NCI-H2107 (cell line): ENCODE measurements at places on chromosomes 2 and 18.

DNA sequence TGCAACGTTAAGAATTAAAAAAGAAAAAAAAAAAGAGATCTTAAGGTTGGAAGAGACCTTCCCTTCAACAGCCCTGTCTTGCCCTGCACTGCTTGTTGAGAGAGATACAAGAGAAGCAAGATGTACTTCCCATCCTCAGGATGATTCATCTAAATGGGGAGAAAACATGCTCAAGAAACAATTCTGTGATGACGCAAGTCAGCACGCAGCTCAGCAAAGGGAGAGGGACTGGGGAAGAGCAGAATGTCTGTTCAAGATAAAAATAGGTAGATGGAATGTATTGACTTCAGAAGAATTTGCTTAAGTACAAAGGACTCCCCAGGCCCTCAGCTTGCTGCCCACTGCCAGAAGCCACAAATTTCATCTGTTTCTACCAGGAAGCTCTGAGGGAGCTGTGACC, 198.2 kb upstream of the SPRED2 start:
- no peak for DNase-seq

GRCh38 chr18:79871481-79872091, 73.8 kb downstream of the KCNG2 start:
- no peak for DNase-seq

DNA sequence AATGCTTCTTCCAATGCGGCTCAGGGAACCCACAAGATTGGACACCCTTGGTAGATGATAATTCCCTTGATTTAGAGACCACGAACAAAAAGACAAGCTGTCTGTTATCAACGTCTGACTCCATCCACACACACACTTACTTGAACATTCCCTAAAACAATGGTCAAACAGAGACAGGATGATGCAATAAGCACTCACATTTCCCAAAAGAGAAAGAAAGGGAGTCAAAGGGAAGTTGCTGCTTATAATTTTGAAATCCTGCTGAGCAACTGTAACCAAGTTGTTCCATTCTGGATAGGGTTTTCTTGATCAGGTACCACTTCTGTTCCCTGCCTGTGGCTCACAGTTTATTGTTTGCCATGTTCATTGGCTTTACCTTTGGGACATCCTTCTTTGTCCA, 571.3 kb upstream of the CNTNAP5 start:
- DNase-seq, result no peak

- DNase-seq, result no peak
Measured at GRCh38 chr2:241617431-241618154, 19.4 kb downstream of the THAP4 start.
